CD4-positive, alpha-beta T cell treated with Interleukin-6 at 100 ng/mL for 8 hours (primary cell): ENCODE measurements at places on chromosomes 7 and 10.

GRCh38 chr7:30900803-30901362, 10.8 kb upstream of the AQP1 start:
- DNase-seq: no peak

DNA sequence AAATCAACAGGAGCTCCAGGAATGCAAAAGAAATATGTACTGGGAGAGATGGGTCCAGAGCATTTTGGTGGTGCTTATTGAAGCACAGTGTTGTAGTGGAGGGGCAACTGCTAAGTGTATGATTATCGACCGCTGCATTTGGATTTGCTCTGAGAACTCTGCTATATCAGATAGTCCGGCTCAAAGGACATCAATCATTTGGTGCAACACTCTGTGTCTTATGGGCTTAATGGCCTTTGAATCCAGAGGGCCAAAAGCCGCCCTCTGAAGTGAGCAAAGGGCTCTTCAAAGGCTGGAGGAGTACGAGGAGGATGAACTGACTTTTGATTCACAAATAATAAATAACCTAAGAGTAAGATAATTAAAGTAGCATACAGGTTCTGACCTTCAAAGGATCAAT, 9.4 kb upstream of the IKZF1 start:
- no peak for DNase-seq

DNA sequence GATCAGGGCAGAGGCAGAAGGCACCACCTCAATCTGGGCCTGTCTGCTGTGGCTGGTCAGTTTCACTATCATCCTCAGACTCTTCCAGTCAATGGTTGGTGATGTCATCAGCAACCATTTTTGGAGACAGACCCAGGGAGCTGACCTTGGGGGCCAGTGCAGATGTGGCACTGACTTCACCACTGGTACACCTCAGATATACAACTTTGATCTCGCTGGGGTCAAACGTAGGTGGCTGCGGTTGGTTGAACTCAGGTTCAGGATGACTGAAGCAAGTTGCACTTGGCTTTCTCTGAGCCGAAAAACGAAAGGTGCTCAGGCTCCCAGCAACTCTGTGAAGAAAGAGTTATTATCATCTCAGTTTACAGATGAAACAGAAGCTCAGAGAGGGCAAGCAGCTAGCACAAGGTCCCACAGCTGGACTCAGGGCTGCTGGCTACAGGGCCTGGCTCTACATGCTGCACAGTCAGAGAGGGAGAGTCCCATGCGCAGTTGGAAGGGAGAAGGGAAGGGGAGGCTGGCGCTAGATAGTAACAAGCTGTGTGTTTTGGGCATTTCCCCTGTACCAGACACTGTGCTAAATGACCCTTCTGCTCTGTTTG, 27.2 kb downstream of the ANKRD16 start:
- DNase-seq: no peak

DNA sequence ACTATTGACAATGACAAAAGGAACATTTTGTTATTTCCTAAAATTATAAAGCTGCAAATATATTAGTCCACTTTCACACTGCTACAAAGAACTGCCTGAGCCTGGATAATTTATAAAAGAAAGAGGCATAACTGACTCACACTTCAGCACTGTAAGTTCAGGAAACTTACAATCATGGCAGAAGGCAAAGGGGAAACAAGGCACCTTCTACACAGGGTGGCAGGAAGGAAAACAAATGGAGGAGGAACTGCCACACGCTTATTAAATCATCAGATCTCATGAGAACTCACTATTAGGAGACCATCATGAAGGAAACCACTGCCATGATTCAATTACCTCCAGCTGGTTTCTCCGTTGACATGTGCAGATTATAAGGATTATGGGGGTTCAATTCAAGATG, 203.1 kb downstream of the TPK1 start:
- DNase-seq: no peak

DNA sequence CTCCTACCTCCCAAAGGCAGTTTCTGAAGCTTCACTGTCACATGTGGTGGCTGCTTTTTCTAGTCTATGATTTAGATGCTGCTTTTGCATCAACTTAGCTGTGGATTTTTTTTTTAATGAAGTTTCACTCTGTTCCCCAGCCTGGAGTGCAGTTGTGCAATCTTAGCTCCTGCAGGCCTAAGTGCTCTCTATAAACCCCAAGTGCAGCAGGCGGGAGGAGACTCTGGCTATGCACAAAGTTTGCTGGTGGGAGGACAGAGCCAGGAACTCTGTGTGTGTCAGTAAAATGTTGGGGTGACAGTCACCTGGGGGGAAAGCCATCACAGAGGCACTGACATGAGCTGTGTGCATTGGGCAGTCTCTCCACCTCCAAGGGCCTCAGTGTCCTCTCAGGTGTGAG, 138.8 kb upstream of the FAM20C start:
- no peak for DNase-seq

- no peak for DNase-seq
These were observed 1.3 kb downstream of the MKI67 start for GRCh38 chr10:128124813-128125403.

- DNase-seq: no peak
These were observed 9.3 kb upstream of the PRSS1 start for GRCh38 chr7:142739923-142740492.

GRCh38 chr10:59595593-59595992, 114.1 kb downstream of the SLC16A9 start:
- no peak for DNase-seq

- DNase-seq: no peak
These were observed 252.9 kb downstream of the MAD1L1 start for GRCh38 chr7:1979591-1980560.

- no peak for DNase-seq
These were observed 18.8 kb upstream of the FAM170B start for GRCh38 chr10:49152663-49153062.

GRCh38 chr7:64992971-64993370, 2.1 kb upstream of the ZNF117 start:
- DNase-seq: no peak

- no peak for DNase-seq
These were observed 61.0 kb downstream of the NRP1 start for GRCh38 chr10:33273295-33274002.

DNA sequence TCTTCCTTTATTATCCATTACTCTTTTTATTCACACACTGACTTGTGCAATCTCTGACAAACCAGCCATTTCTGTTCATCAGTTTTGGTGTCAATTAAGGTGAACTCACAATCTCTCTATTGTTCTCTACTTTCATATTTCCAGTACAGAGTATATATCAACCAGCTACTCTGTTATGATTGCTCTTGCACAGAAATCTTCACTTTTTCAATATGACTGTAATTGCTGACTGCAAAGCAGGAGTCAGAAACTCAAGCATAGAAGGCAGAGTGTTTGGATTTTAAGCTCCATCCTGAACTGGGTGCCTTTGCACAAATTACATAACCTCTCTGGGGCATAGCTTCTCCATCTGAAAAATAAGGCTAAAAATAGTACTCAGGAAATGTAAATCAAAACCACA, 1042.0 kb downstream of the GRM8 start:
- no peak for DNase-seq

- DNase-seq: no peak
These were observed 163.7 kb downstream of the AHR start for GRCh38 chr7:17462131-17462631.

DNA sequence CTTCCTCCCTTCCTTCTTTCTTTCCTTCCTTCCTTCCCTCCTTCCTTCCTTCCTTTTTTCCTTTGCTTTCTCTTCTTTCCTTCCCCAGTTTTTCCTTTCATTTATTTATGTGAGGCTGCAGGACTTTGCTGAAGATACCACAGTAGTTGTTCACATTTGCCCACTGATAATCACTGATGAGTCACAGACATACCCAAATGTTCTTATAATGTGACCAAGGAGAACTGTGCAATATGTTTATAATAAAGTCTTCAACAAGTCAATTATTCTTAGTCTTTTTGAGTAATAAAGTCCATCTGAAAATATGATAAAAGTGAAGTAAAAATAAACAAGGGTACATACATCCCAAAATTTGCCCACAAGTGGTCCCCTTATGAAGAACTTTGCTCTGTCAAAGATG, 159.7 kb downstream of the GNAI1 start:
- DNase-seq: no peak

GRCh38 chr7:28973591-28973990, 15.5 kb upstream of the TRIL start:
- DNase-seq: no peak

GRCh38 chr7:103134836-103135554, 13.9 kb downstream of the NAPEPLD start:
- DNase-seq: no peak

- DNase-seq: no peak
These were observed 43.8 kb downstream of the CALCR start for GRCh38 chr7:93530701-93531100.

- no peak for DNase-seq
These were observed 286.9 kb downstream of the KCNMA1 start for GRCh38 chr10:77350711-77351119.

- peak; percentile 61 for DNase-seq
These were observed 41.8 kb upstream of the HYCC1 start for GRCh38 chr7:23055582-23056178.
